ENCODE measurements at places on chromosomes 5 and 9.

DNA sequence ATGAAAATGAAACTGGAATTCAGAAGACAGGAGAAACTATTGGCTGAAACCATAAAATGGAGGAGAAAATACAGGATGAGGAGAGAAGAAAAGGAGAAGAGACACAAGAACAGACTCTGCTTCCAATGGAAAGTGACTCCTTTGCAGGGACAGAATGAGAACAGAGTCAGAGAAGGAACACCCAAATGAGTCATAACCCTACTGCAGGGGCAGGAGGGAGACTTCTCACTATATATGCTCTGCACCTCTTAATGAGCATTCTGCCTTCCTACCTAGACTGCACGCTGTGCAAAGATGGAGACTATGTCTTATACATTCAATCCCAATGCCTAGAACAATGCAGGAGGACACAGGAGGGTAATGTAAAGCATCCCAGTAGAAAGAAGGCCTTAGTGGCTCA, 2.1 kb downstream of the SAXO1 start:
- DNase-seq, result no peak

DNA sequence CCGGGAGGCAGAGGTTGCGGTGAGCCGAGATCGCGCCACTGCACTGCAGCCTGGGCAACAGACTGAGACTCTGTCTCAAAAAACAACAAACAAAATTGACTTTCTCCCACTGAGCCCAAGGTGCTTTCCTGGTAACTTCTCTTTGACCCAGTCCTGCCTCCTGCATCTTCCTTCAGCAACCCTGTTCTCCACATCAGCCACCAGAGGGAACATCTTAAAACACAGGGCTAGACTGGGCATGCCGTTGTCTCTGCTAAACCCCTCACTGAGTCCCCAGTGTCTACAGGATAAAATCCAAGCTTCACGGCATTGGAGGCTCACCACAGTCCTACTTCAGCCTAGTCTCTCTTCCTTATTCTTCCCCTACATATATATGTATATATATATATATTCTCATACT, 39.8 kb upstream of the KCNMB1 start:
- DNase-seq, result no peak

GRCh38 chr9:91451431-91452270, 28.0 kb upstream of the NFIL3 start:
- no peak for DNase-seq

GRCh38 chr5:60685028-60685427, 14.9 kb downstream of the DEPDC1B start:
- no peak for DNase-seq

DNA sequence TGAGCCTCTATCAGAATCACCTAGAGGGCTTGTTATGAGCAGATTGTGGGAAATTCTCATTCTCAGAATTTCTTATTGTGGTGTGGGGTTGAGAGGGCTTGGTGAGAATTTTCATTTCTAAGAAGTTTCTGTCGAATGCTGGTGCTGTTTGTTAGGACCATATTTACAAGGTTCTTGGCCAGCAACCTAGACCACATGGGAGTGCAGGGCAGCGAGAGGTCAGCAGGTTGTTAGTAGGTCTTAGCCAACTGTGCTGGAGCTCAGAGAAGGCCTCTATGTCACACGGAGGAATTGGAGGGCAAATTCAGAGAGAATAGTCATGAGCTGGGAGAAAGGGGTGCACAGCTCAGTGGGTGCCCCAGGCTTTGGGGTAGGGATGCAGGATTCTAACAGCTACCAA, 357.0 kb downstream of the LRRC70 start:
- no peak for DNase-seq

GRCh38 chr9:20997503-20998076, 33.9 kb downstream of the HACD4 start:
- DNase-seq, result no peak

- no peak for DNase-seq
Measured at GRCh38 chr5:88879724-88880123, 3.3 kb downstream of the MEF2C start.

DNA sequence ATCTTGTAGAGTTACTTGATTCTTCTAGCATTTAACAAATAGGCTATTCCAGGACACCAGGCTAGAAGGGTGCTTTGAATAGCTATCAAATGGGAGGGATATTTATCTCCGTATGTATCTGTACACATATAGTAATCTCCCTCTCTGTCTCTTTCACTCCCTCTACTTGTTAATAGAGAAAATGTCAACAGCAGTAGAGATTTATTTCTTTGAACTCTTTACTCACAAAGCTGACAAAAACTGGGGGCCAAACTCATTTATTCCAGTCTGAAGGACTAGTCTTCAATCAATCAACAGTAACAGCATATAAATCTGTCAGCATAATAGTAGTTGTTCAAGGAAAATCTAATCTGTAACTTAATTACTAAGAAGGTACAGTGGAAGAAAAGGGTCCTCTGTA, 78.2 kb upstream of the FER start:
- DNase-seq, result no peak

DNA sequence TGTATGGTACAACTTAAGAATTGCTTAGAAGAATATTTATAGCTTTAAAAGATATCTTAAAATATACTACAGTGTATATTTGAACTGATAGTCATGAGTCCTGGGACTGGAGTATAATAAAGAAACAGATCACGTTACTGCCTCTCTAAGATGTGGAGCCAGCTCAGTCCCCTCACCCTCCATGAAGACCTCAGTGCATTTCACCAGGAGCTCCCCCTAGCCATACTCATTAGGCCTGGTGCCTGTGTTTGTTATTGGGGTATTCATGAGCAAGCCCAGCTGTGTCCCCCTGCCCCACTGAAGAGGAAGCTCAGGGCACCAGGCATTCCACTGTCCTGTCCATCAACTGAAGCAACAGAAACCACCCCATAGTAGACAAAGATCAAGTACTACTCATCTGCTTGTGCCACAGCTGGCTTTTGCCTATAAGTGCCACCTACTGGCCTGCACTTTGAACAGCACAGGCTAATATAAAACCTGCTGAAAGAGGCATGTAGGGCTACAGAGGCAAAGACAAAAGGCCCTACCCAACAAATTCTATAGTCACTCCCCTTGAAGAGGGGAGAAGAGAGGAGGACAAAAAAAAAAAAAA, 850.2 kb upstream of the NUDT12 start:
- DNase-seq, result peak; percentile 15

DNA sequence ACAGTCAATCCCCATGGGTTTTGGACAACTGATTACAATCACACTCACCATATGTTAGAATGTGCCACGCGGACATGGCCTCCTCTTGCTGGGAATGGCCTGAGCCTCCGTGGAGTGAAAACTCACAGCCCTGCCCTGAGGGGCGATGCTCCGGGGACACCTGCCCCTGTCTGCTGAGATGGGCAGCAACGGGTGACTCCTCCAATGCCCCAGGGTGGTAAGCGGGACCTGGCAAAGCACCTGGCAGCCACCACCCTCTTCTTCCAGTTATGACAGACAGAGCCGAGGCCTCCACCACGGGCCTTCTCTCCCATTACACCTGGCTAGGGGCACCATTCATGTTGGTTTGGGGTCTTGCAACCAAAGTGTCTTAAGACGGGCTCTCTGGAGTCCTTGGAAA, 94.9 kb upstream of the COL5A1 start:
- no peak for DNase-seq

DNA sequence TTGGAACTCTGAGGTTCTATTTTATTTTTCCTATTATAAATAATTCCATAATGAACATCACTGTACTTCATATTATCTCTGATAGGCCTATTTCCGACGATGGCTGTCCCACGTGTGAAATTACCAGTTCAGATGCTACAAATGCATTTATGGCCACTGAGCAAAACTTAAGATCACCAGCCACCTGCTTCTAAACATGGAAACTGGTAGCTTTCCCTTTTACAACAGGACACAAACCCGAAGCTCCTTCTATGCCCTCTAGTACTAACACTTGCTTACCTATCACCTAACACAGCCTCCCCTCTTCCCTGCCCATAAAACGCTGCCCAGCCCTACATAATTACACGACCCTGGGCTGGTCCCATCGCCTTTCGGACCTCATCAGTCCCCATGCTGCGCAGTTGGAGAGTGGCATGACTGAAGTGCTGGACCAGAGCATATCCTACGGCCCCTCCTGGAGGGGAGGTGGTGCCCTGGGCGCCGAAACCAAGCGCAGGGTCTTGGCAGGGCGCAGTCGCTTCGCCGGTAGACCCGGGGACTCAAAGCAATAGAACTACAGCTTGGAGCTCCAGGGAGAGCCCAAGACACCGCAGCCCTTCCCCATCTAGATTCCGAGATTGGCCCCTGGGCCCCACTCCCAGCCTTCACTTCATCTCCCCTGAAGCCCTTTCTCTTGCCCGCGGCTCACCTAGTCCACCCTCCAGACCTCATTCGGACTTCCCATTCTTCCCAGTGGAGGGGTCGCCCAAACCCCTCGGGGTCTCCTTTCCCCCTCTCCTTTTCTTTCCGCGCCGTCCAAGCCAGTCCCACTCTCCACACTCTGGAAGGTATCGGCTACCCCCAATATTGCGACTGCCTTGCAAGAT, 1.0 kb upstream of the SAP30L start:
- DNase-seq, result peak; percentile 39
